NCI-H1105 (cell line): ENCODE measurements at places on chromosomes 3 and 15.

DNA sequence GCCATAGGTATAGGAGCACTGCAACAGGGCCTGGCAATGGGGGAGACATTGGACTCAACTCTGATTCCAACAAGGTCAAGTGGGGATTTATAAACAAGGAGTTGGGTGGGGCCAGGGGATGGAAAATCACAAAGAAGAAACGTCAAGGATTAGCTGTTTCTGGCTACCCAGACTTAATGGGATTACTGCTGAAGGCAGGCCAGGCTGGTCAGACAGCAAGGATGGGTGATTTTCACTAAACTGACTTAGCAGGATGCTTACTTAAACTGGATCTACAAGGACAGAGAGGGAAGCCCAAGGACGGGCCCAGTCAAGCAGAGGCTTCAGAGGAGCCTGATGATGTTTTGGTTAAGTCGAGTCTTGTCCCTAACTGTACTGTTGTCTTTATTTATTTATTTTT is 76.2 kb downstream of the USP13 start:
- DNase-seq = no peak

DNA sequence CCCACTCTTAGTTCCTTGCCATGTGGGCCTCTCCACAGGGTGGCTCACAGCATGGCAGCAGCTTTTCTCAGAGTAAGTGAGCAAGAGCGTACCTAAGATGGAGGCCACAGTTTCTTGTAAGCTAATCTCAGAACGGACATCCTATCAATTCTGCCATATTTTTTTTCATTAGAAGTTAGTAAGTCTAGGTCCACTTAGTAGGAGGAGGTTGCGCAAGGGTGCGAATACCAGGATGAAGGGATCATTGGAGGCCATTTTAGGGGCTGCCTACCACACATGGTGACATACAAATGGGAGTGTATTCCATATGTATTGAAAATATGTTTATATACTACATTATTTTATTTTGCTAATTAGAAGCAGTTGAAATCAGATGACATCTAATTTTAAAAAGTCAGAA is 31.5 kb downstream of the NR1D2 start:
- DNase-seq = no peak

GRCh38 chr15:66389859-66390381 is 3.2 kb downstream of the MAP2K1 start:
- DNase-seq = no peak

DNA sequence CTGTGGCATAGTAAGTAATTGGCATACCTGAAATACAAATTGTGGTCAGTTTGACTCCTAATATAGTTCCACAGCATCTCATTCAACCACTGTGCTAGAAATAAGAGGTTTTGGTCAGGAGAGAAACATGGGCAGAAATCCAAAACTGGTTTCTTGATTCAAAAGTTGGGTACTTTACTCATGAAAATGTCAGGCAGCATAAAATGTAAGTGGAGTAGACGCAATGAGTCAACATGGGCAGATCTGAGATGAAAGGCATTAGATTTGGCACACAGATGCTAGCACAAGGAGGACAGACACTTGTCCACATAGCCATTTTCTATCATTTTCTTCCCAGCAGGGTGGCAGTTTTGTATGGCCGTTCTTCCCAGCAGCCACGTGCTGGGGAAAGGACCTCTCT is 255.8 kb upstream of the CDIN1 start:
- DNase-seq = no peak

DNA sequence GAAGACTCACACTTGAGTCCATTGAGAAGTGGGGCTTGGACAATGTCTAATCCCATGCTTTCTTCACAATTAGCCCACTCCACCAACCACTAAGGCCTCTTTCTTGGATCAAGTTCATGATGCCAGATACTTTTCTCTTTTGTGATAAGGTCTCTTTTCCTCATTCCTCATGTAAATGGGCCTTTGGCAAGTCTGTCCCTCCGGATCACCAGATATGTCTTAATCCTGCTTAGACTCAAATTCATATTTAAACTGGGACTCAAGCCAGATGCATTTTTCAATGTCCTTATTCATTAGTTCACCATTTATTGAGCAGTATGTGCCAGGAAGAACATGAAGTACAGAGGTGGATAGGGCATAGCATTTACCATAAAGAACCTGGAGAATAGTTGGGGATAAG is 671.1 kb downstream of the TBL1XR1 start:
- no peak for DNase-seq

DNA sequence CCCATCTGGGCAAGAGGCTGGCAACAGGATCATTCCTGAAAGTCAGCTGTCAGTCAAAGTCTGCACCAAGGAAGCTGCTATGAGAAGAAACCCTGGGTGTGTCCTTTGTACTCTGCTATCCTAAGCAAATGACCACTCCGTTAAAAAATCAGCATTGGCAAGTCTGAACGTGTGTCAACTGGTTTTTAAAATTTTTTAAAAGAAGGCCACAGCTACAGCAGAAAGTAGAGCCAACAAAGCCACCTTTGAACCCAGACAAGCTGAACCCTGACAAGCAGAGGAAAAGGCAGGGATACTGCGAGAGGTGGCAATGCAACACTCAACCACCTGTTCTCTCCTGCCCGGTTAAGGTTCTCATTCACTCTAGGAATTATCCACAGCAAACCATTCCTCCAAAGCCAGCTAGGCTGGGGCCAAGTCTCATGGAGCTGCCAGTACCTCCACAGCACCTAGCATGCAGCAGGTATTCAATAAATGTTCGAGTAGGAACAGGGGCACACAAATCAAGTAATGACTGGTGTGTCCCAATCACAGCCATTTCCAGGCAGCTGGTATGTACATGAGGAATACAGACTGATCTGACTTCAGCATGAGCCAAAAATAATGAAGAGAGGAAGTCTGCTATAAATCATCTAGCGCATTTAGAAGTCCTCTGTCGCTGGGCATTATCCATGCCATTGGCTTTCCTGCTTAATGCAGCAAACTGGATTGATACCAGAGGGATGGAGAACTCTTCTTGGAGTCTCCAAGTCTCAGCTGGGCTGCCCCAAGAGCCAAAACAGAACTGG is 76.0 kb downstream of the ADCY5 start:
- DNase-seq = no peak

DNA sequence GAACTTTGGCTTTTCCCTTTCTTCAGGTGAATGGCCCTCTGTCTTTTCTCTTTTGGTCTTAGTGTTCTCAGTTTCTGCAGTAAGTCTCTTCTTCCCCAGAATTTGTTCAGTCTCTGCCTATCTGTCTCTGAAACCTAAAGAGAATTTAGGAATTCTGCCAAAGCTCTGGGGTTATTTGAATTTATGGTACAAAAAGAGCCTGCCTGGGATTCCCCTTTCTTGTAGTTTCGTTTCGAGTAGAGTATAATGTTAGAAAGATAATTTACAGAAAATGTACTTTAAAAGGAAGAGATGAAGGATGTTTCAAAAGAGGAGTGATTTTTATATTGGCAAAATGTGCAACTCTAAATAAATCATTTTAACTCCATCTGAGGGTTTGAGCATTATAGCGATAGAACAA is 247.4 kb upstream of the SATB1 start:
- DNase-seq = no peak

GRCh38 chr3:18121020-18121419 is 304.1 kb downstream of the SATB1 start:
- no peak for DNase-seq

- DNase-seq = no peak
These were observed 55.0 kb downstream of the UBE2E2 start for GRCh38 chr3:23258110-23258509.
